ENCODE measurements at places on chromosomes 4 and X.

DNA sequence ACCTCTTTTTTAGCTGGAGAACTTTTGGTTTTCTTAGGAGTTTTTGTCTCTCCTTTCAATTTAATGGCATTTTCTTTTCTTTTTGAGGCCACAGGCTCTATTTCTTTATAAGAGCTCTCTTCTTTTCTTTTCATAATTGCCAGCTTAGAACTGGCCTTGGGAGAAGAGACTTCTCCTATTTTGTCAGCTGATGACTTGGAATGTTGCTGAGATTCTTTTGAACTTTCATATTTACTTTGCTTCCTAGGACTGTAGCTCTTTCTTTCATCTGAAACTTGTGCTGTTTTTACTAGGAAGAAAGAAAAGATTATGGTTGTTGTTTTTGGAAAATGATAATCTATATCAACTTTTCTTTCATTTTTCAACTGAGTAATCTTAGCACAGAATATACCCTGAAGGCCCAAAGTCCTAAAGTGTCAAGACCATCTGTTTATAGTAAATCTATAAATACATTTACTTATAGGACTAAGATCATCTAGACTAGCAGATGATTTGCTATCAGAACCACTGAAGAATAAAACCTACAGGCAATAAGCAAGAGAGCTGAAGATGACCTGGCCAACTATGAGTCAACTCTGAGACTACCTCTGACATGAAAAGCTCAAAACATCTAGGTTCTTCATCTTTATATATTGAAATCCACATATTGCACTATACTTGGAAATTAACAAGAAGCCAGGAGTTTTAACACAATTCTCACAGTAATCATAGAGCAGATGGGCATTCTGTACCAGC, 45.6 kb downstream of the RFC1 start:
- DNase-seq, result no peak

GRCh38 chrX:81278616-81279015, 76.7 kb downstream of the SH3BGRL start:
- no peak for DNase-seq

GRCh38 chr4:95606739-95607138, 58.0 kb upstream of the UNC5C start:
- no peak for DNase-seq

- no peak for DNase-seq
Observed at GRCh38 chrX:40154250-40154852, 56.6 kb upstream of the BCOR start.

GRCh38 chr4:164591666-164592065, 162.3 kb upstream of the SMIM31 start:
- DNase-seq, result no peak

GRCh38 chrX:39443240-39443639, 642.0 kb downstream of the MID1IP1 start:
- no peak for DNase-seq

- DNase-seq, result no peak
Observed at GRCh38 chr4:18935659-18936345, 914.2 kb upstream of the LCORL start.

- no peak for DNase-seq
Observed at GRCh38 chr4:139686130-139686529, 20.5 kb downstream of the MGST2 start.

DNA sequence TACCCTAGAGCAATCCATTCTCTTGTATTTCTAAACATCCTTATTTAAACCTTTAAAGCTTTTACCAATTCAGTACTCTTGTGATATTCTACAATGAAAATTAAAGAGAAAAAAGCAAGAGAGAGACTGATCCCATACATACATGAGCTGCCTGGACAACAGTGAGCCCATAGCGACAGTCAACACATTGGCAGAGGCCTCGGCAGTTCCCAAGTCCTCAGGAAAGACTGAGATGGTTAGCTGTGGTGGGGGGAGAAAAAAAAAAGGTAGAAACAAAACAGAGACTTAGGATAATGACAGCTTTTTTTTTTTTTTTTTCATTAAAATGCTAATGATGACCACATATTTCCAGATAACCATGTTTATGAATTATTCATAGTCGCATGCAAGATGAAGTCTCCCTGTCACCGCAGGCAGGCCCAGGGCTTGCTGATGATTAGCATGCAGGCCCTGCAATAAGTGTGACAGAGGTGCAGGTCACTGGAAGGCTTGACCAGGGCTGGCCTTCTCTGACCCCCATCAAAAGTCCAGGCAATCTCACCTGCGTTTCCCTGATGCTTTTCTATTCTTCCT, 148.8 kb downstream of the APBB2 start:
- DNase-seq, result no peak

DNA sequence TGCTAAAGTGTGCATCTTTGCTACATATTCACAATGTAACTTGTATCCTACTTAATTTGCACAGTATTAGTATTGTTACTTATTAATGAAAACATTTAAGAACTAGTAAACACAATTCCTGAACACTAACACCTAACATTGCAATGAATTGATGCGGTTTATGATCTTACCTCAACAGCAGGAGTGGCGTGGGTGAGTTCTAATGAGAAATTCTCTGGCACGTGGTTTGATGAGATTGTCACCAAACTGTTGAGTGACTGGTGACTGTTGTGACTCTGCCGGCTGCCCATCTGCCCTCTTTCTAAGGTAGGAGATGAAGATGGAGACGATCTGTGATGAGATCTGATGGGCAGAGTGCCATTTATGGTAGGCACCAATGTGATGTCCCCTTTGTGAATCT, 2.9 kb downstream of the PCDH18 start:
- DNase-seq, result no peak

GRCh38 chr4:93116624-93117023, 711.9 kb upstream of the ATOH1 start:
- DNase-seq, result no peak

DNA sequence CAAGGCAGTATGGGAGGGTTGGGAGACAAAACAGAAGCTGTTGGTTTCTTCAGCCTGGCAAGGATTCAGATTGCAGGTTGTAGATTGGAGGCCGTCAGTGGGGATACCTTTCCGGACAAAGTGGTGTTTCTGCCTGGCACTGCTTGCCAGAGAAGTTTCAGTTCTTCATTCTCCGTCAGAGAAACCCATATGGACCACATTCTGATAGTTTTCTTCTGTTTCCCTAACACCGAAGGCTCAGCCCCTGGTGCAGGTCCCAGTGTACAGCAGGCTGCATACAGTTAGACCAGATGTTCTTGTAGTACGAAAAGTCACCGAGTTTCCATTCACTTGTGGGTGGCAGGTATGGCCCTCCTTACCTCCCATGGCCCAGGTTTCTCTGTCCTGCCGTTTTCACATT, 107.3 kb downstream of the PTTG2 start:
- no peak for DNase-seq

- DNase-seq, result no peak
Observed at GRCh38 chr4:13938299-13938698, 310.8 kb upstream of the BOD1L1 start.

DNA sequence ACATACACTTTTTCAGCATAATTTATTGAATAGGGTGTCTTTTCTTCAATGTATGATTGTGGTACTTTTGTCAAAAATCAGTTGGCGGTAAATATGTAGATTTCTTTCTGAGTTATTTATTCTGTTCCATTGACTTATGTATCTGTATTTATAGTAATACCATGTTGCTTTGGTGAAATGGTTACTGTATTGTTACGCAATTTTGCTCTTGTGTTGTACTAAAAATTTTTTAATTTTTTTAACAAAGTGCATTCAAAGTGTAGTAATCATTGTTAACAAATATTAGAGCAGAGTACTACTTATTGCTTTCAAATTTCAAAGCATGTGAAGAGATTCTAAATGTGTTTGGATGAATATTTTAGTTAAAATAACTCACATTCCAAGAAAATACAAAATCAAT, 915.4 kb downstream of the PCDH19 start:
- no peak for DNase-seq

GRCh38 chr4:74329307-74329706, 21.0 kb downstream of the EPGN start:
- DNase-seq, result no peak

GRCh38 chrX:72060196-72060920, 71.4 kb downstream of the RTL5 start:
- DNase-seq, result no peak

DNA sequence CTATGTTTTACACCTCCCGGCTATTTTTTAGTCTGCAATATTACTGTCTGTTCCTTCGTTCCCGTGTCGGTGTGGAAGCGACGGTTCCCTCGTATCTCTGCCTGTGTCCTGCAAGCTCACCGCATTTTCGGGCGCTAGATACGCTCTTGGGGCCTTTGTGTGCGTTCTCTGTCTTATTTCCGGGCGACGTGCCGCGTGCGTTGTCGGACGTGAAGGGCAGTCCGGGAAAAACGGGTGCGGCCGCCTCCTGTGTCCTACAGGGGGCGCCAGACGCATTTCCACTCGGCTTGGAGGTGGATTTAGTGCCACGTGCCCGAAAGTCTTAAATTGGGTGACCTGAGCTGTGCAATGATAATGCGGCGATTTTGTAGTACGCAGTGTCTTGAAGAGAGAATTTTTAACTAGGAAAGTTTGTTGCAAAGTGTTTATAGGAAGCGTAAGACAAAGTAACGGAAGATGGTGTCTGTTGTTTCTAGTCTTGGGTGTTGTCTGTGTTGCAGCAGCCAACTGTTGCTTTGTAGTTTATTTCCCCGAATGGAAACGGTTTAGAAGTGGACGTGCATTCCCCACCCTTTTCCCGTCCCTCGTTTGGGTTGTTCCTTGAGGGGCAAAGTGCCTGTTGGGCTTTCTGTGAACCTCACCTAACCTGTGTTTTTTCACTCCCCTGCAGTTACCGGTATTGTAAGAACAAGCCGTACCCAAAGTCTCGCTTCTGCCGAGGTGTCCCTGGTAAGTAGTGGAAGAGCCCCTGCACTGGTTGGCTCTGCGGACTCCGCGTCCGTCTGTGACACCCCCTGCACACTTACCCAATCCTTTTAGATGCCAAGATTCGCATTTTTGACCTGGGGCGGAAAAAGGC, 720 bp downstream of the RPL10 start:
- peak; percentile 61 for DNase-seq

DNA sequence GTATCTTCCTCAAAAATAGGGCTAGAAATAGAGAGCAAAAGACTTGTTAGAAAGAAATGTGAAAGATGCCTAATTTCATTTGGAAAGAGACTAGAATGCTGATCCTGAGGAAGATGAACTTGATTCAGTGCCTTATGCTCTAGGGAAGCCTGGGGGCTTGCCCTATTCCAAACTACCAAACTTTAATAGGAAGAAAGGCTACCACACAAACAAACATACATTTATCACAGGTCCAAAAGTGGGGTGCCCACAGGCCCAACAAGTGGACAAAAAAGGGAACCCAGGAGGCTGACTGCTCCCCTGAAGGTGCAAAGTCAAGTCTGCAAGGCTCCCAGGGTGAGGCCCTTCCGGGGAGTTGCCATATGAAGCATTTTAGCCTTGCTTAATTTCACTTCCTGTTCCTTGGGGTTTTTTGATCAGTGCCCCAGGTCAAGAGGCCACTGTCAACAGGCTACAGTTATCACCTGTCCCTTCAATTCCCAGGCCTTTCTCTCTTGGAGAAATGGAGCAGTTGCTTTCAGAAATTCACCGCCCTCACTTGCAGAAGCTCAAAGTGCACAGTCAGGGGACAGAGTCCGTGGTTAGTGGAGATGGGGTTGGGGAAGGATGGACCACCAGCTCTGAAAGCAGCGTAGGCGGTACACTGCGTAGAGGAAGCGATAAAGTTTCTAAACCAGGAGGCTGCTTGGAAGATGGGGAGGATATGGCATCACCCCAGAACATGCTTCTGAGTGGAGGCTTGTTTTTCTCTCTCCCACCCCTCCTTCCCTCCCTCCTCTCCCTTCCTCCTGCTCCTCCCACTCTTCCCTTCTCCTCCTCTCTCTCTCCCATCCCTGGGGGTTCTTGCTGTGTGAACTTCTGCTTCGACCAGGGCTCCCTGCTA, 36.4 kb downstream of the TMEM154 start:
- no peak for DNase-seq

DNA sequence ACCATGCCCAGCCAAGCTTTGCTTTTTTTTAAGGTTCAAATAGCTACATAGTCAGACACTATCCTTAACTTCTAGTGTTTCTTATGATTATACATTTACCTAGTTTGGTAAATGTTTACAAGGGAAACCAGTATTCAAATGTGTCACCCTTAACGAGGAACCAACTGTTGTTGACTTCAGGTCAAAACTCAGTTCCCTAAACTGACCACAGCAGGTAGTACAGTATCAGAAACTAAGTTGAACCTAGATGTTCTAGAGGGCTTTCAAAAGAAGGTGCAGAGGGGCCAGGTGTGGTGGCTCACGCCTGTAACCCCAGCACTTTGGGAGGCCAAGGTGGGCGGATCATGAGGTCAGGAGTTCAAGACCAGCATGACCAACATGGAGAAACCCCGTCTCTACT, 11.3 kb downstream of the GPC4 start:
- no peak for DNase-seq

DNA sequence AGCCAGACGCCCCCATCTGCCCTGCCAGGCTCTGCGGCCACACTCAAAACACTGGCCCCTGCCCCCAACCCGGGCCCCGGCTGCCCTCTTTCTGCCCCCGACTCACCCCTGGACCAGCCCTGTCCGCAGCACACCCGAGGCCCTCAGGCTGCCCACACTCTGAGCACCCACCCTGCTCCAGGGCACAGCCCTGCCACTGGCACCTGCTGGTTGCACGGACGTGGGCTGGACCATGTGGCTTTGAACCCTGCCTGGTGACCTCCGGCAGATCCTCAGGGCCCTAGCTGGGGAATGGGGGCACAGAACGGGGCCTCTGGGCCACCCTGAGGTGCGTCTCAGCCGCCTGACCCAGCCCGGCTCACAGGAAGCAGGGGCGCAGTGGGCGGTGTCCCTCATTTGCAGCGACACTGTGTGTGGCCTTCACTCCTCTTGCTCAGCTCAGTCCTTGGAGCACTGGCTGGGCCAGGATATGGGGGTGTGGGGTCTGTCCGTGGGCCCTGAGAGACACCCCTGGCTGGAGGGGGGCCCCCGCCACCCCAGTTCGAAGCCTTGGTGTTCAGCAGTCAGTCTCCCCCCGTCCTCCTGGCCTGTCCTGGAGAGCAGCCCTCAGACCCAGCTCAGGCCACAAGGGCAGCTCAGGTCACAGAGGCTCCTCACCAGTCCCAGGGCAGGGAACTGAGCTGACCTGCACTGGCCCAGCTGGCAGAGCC, 73.2 kb downstream of the FAM53A start:
- no peak for DNase-seq

- no peak for DNase-seq
Observed at GRCh38 chr4:130608121-130608520, 1512.2 kb downstream of the C4orf33 start.

- DNase-seq, result no peak
Observed at GRCh38 chr4:7387925-7388324, 46.8 kb downstream of the PSAPL1 start.

DNA sequence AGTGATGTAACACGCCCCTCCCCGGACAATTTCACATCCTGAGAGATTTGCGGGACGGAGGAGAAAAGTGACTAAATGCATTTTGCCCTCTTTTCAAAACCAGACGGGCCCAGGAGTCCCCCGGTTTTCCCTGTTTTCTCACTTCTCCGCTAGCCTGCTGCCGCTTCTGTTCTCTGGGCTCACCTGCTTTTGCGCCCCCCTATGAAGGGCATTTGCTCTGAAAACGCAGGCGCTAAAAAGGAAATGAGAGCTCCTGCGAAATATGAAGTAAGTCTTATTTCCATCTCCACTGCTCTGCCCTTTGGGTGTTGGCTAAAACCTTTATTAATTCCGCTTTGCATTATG, 613 bp upstream of the TMEM47 start:
- DNase-seq, result no peak

GRCh38 chr4:93688978-93689377, 139.6 kb upstream of the ATOH1 start:
- DNase-seq, result no peak
